CD4-positive, alpha-beta memory T cell (primary cell): ENCODE measurements at places on chromosomes 7 and 10.

- DNase-seq, result no peak
Measured at GRCh38 chr7:105837765-105838626, 38.4 kb downstream of the ATXN7L1 start.

GRCh38 chr10:28558923-28559508, 26.1 kb downstream of the WAC start:
- no peak for DNase-seq

DNA sequence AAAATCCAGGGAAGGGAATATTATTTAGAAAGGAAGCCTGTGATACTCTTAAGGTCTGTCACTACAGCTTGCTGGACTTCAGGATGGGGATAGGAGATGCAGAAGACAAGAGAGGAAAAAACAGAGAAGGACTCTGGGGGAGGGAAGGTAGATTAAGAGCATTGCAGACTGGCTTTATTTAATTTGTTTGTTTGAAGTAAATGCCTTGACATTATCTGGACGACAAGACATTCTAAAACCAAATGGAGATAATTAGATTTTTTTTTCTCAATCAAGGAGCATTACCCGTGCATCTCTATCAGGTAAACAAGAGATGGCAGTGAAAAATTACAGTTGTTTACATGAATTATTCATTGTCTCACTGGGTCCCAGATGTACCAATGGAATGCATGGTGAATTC, 24.3 kb downstream of the ACTA2 start:
- DNase-seq, result no peak

GRCh38 chr10:114686013-114686412, 27.9 kb upstream of the ABLIM1 start:
- no peak for DNase-seq

DNA sequence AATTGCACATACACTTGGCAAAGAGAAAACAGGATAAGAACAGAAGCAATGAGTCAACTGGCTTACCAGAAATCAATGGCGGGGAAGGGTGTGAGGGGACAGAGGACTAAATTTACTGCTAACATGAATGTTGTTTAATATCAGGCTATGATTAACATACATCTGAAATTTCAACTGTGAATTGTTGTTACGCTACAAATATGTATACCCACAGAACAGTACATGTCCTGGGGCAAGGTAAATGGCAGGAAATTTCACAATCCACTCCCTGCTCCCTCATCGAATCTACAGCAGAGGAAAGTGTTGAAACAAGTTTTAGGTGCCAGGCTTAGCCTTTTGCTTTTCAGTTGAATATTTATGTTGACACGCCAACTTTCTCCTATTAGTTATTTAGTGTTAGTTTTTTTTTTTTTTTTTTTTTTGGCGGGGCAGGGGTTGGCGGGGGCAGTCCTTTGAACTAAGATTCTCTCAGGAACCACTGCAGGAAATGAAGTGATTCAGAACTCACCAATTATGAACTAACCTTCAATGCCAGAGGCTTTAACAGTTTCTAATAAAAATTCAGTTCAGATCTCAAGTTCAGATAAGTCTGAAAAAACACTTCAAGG, 99.0 kb downstream of the UBE2H start:
- no peak for DNase-seq

GRCh38 chr7:28595076-28595475, 182.8 kb downstream of the CREB5 start:
- no peak for DNase-seq

DNA sequence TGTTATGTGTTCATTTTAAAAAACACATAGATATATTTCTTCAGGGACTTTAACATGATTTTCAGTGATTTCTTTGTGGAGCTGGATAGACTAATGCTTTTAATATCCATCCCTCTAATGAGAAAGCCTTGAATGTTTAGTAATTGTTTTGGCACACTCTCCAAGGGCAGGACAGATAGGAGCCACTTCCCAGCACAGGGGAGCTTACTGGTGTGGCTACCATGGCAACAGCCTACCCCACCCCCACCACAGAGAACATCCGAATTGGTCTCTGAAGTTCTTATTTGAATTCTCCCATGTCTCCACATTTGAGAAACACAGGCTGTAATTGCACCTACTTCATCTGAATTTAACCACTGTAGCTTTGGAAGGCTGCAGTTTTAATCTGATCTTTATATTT, 87.7 kb downstream of the PRKG1 start:
- DNase-seq, result no peak

DNA sequence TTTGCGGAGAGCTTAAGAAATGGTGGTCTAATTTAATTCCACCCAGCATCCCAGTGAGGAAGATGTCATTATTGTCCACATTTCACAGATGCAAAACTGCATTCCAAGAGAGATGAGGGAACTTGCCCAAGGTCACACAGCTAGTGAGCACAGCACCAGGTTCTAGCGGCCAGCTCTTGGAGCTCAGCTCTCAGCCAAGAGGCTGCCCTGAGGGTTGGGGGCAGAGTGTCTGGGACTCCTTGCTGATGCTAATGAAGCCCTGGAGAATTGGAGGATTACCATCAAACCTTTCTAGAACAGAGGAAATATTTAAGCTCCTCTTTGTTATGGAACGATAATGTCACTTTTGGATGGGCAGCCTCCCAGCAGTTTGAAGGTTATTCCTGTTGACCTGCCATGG, 48.0 kb downstream of the PLPP4 start:
- no peak for DNase-seq

- no peak for DNase-seq
Measured at GRCh38 chr7:147519062-147519461, 1071.5 kb upstream of the C7orf33 start.

DNA sequence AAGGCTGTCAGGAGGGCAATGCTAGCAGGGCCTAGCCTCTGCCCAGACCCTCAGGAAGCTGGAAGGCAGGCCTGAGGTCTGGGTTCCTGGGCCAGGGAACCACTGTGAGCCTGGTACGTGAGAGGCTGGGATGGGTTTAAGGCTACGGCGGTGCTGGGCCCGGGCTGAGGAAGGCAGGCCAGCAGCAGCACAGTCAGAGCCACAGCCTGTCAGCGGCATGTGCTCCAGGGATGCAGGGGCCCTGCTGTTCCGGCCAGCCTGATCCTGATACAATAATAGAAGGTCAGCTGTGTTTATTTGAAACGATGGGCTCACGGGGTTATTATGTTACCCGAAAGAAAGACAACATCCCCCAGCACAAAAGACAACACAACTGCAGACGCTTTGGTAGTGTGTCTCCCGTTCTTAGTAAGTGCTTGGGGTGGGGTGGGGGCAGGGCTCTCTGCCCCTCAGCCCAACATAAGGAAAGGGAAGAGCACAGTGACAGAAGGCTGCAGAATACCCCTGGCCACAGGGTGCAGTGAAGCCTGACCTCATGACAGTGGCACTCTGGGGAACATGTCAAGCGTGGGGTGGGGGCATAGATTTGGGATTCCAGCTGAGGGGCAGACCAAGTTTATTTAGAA, 95.0 kb downstream of the COL13A1 start:
- DNase-seq, result no peak

- DNase-seq, result no peak
Measured at GRCh38 chr10:71888623-71889387, 37.8 kb upstream of the PSAP start.

DNA sequence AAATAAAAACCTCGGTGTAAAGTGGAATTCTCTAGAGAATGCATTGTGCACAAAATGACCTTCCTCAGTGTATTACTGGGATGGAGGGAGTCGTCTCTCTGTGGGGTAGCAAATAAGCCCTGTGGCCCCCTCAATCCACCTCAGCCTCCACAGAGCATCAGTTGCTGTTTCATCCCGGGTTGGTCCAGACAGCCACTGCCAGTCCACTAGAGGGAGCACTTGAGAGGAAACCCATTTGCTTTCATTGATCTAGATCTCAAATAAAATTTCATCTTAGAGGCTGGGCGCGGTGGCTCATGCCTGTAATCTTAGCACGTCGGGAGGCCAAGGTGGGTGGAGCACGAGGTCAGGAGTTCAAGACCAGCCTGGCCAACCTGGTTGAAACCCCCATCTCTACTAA, 1128.7 kb downstream of the CNTNAP2 start:
- DNase-seq, result no peak

GRCh38 chr10:47020471-47020870, 109.2 kb downstream of the PTPN20 start:
- no peak for DNase-seq

DNA sequence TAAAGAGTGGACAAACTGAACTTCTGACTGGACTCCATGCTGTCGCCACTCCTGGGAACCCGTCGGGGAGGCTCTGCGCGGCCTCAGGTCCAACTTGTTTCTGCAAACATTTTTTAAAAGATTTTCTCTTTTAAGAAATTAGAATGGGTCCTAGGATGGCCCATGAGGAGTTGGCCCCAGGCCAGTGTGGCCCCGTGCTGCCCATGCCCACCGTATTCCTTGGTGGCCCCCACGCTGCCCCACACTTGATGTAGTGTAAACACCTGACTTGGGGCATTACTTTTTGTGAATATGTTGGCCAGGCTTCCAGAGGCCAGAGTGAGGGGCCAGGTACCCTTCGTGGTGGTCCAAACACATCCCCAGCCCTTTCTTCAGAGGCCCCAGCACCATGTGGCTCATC, 19.3 kb downstream of the ZNF316 start:
- no peak for DNase-seq
